ENCODE measurements at places on chromosomes 7 and 10.

- DNase-seq = no peak
These were observed 1604.0 kb downstream of the REEP3 start for GRCh38 chr10:65125212-65125611.

DNA sequence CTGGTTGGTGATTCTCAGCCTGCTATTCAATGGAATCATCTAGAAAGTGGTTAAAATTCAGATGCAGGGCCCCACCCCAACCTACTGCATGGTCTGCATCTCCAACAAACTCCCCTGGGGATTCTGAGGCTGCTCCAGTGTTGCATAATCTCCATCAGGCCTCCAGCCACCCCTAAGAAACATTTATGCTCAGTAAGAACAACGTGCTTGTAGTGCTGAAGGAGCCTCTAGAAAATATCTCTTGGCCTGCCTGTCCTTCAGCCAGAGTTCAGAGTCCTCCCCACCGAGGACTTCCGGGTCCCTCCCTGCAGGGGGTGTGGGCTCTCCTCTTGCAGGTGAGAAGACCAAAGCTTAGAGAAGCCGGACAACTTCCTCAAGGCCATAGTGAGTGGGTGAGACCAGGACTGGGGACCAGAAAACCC is 159.8 kb downstream of the SH3PXD2A start:
- DNase-seq = no peak

DNA sequence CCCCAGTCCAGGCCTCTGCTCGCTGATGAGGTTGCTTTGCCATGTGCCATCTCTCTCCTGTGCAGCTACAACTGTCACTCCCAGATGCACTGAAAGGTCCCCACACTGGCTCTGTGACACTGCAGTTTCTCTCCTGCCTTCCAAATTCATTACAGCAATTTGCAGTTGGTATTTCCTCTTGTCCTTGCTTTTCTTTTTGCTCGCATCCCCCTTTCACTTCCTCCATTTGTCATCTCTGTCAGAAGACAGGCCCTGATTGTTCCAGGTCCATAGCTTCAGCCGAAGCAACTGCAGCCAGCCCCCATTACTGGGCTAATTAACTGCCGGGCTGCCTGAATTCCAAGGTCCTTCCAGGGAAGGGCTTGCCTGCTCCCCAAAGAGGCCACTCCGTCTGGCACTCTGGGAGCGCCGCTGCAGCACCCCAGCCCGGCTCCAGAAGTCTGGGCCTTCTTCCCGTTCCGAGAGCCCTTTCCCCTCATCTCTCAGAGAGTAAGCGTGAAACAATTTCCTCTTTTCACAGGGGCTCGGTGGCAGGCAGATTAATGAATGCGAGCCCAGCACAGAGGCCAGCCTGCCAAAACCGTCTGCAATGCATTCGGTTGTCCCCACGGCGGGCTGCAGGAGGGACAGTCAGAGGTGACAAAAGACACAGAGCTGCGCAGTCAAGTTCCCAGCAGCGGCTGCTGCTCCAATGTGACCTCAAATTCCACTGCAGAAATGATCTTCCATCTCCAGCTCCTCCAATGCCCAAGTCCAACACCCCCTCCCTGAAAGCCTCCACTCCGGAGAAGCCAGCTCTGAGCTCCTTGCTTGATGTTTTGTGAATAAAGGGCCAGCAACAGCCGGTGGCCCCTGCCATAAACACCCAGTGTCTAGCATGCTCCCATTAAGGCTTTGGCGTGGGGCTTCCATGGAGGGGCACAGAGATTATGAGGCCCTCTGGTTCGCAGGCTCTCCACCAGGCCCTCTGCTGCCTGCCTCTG is 279.4 kb upstream of the HABP2 start:
- DNase-seq = no peak

- no peak for DNase-seq
These were observed 15.5 kb upstream of the SEMA3C start for GRCh38 chr7:80934321-80934720.

DNA sequence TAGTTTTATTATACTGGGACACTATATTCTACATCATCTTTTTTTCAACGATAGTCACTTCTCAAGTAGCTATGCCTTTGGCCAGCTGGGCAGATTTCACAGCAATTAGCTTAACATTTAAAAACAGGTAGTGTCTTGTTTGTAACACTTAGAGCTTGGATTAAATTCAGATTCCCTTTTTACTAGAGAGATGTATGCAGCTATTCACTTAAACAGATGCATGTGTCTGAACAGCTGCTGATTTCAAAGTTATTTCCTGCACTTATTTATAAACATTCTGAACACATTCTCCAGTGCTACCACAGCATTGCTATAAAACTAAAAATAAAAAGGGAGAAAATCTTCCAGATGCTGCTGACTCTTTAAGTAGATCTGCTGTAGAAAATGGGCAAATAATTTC is 637.2 kb downstream of the POM121L12 start:
- no peak for DNase-seq

- DNase-seq = no peak
These were observed 192.6 kb downstream of the CFTR start for GRCh38 chr7:117672453-117672852.

DNA sequence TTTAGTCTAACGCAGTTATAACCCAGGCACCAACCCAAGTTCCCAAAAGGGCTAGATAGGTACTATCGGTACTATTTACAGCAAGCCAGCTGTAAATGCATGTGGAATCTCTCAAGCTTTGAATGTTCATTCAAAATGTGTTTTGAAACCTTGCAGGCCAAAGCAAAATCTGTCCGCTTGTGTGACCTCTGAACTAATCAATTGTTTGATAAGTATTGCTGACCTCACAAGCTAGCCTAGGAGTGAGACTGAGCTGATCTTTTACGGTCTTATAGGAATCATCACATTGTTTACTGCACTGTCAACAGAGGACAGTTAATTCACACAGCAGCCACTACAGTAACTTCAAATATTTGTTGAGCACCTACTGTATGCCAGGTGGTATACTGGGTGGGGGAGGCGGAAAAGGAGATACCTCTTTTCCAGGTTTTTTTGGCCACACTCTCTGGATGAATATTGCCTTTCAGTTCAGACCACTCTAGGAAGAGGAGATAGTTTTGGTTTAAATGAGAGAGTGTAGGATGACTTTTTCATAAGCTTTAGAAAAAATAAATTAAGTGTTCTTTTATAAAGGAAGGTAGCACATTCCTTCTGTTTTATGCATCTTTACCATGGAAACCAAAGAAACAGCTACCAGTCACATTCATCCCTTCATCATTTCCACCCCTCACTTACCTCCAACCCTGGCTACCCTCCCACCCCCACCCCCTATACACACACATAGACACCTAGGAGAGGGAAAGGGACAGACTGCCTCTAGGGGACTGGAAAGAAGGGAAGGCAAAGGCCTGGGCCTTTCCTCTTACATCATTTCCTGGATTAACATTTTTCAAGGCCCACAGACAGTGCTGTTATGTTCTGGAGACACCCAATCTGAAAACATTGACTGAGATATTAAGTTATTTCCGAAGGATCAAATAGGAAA is 2.4 kb downstream of the PAPSS2 start:
- no peak for DNase-seq

Data from iPS DF 19.7 (cell line).